Activated naive CD8-positive, alpha-beta T cell treated with anti-CD3 and anti-CD28 coated beads for 36 hours (primary cell): ENCODE measurements at places on chromosomes 5 and 9. TPM values are rescaled to one million over a fixed set of nuclear protein-coding genes. Genes with fewer than 3 reads are reported as not detected.

Gene CREBRF
- 8.6 TPM for total RNA-seq

Gene SPIN1
- total RNA-seq, result 39.0 TPM

Gene IFNB1
- total RNA-seq, result 1.2 TPM

Gene TIMD4
- total RNA-seq, result 1.3 TPM

Gene AQP3
- 2.9 TPM for total RNA-seq

Gene SH2D3C
- total RNA-seq, result 21.5 TPM

Gene MLANA
- not detected for total RNA-seq

Gene FAM151B
- 0.30 TPM for total RNA-seq

Gene IFNA21
- not detected for total RNA-seq

Gene PPP1R26
- 0.27 TPM for total RNA-seq

Gene SLC6A3
- not detected for total RNA-seq

Gene AGXT2
- not detected for total RNA-seq

Gene PCDHA4
- not detected for total RNA-seq

Gene SLC34A1
- total RNA-seq, result not detected
